ENCODE measurements at places on chromosomes 16 and 17. TPM values are rescaled to one million over a fixed set of nuclear protein-coding genes. Genes with fewer than 3 reads are reported as not detected.

DNA sequence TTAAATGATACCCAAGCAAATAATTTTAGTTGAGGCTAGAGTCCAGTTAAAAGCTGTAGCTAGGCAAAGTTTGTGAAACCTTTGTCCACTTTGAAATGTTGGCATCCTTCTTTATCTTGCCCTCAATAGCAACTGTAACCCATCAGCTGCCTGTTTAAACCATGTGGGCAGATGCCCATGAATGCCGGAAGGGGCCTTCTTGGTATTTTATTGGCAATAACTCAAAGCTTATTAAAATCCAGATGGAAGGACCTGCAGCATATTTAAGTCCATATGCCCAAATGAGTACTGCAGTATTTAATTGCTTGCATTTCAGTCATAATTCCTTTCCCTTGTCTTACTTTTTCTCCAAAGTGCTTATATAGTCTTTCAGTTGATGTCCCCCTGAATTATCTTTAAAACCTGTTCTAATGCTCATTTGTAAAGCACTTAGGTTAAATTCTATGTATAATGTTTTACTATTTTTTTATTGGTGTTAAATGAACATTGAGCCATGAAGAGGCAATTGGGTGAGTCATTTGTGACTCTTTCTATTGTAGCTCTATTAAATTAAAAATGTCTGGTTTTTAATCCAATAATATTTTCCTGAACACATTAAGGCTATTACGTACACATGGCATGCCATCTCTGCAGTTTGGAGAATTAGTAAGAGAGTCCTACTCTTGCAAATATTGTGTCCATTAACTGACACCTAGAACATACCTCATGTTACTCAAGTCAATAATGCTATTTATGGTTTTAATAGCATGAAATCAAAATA lies 225.3 kb downstream of the KCNJ2 start:
- H3K4me1 ChIP-seq = no peaks in the 10 kb centered on the region
- H3K4me3 ChIP-seq = no peak overlapping the region
- H3K27me3 ChIP-seq = no peaks in the 10 kb centered on the region
- no peaks in the 10 kb centered on the region for H3K36me3 ChIP-seq
- no peak overlapping the region for H3K27ac ChIP-seq
- DNase-seq = no peak

GRCh38 chr17:81522491-81523401 lies 5.4 kb upstream of the FSCN2 start:
- no peak overlapping the region for H3K4me3 ChIP-seq
- H3K36me3 ChIP-seq = no peaks in the 10 kb centered on the region
- H3K27ac ChIP-seq = no peak overlapping the region
- no peaks in the 10 kb centered on the region for H3K4me1 ChIP-seq

GRCh38 chr17:21280081-21280518 lies 4.4 kb upstream of the MAP2K3 start:
- H3K4me3 ChIP-seq = no peak overlapping the region
- H3K27me3 ChIP-seq = no peaks in the 10 kb centered on the region
- no peak overlapping the region for H3K27ac ChIP-seq
- H3K4me1 ChIP-seq = peaks cover 4% of the 10 kb centered on the region

GRCh38 chr16:46830417-46830901 lies 521 bp downstream of the C16orf87 start:
- H3K36me3 ChIP-seq = no peaks in the 10 kb centered on the region
- peak; percentile 85 for DNase-seq
- no peaks in the 10 kb centered on the region for H3K4me1 ChIP-seq
- H3K4me3 ChIP-seq = peak overlapping the region; percentile 55

DNA sequence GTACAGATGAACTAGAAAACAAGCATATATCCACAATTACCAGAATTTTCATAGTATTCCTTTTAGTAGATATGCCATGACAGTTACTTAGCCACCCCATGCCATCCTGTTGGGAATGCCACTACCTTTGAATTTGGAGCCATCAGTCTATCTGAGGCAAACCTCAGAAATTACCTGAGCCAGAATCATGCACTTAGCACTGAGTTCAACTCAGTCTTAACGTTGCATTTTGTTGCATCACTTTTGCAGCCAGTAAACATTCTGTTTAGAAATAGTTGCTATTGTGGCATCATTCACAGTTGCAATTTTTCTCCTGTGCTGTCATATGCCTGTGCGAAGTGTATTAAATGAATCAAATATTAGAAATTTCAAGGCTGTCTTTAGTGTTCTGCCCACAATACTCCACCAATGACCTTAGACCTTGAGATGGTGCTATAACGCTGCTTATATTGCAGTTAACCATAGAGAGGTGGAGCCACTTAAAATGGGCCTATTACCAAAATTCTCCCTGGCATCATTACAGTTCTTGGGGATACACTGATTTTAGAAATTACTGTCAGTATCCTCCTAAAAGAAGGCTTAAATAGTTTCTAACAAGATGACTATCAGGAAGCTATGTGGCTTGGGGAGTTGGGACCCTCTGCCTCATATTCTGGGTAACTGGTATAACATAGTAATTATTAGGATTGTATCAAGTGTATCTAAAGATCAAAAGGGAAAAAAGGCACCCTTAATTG lies 11.1 kb downstream of the PTRH2 start:
- DNase-seq = no peak
- H3K4me3 ChIP-seq = no peak overlapping the region
- H3K27ac ChIP-seq = no peak overlapping the region
- peaks cover 8% of the 10 kb centered on the region for H3K36me3 ChIP-seq
- no peaks in the 10 kb centered on the region for H3K27me3 ChIP-seq
- no peaks in the 10 kb centered on the region for H3K4me1 ChIP-seq

DNA sequence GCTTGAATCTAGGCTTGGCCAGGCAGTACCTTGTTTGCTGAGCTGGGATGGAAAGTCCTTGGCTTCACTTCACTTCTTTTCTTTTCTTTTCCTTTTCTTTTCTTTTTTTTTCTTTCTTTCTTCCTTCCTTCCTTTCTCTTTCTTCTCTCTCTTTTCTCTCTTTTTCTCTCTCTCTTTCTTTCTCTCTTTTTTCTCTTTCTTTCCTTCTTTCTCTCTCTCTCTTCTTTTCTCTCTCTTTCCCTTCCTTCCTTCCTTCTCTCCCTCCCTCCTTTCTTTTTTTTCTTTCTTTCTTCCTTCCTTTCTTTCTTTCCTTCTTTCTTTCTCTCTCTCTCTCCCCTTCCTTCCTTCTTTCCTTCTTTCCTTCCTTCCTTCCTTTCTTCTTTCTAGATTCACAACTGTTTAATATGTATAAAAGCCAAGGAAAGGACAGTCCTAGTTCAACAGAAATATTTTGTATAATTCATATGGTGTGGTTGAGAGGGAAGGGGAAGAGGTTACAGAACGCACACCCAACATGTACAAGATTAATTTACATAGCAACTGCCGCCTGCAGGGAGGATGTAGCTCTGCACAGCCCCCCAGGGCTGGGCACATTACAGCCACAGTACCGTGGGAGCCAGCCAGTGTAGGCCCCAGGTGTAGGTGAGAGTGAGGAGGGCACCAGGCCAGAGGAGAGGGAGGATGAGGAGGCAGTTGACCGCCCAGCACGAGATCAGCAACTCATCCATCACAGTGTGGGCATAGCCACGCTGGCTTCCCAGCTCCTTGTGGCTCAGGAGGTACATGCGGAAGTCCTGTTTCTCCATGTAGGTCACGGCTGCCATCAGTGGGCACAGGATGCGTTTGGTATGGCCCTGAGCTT lies 9.7 kb upstream of the ITGB3 start:
- DNase-seq = no peak
- no peaks in the 10 kb centered on the region for H3K27me3 ChIP-seq
- peaks cover 3% of the 10 kb centered on the region for H3K4me1 ChIP-seq
- H3K36me3 ChIP-seq = no peaks in the 10 kb centered on the region

DNA sequence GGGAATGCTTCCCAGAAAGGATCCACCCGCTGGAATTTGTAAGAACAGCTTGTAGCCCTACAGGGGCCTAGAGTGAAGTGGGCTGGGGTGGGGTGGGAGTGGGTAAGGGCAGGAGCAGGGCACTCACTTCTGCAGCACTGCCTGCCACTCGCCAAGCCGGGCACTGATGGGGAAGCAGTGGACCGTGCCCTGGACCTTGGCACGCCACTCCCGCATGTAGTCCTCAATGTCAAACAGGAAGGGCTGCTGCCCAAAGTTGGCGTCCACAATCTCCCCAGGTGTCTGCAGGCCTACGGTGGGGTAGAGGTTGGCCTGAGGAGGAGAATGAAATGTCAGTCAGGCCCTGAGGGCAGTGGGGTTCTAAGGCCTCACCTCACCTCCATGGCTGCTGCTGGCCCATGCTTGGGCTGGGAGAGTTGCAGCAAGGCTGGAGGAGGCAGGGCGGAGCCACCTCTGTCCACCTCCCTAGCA lies 15.7 kb upstream of the GFOD2 start:
- H3K4me1 ChIP-seq = no peaks in the 10 kb centered on the region
- no peak overlapping the region for H3K27ac ChIP-seq
- no peak overlapping the region for H3K4me3 ChIP-seq
- H3K27me3 ChIP-seq = no peaks in the 10 kb centered on the region

GRCh38 chr16:68083239-68083781 lies 1.9 kb upstream of the NFATC3 start:
- no peaks in the 10 kb centered on the region for H3K36me3 ChIP-seq
- no peak overlapping the region for H3K4me3 ChIP-seq
- H3K27ac ChIP-seq = peak overlapping the region; percentile 93
- no peaks in the 10 kb centered on the region for H3K27me3 ChIP-seq
- no peaks in the 10 kb centered on the region for H3K4me1 ChIP-seq
- DNase-seq = no peak

- H3K36me3 ChIP-seq = no peaks in the 10 kb centered on the region
- H3K27ac ChIP-seq = peak overlapping the region; percentile 95
- DNase-seq = peak; percentile 70
- H3K27me3 ChIP-seq = no peaks in the 10 kb centered on the region
- no peaks in the 10 kb centered on the region for H3K4me1 ChIP-seq
Observed at GRCh38 chr17:62626719-62627218, 701 bp upstream of the MRC2 start.

DNA sequence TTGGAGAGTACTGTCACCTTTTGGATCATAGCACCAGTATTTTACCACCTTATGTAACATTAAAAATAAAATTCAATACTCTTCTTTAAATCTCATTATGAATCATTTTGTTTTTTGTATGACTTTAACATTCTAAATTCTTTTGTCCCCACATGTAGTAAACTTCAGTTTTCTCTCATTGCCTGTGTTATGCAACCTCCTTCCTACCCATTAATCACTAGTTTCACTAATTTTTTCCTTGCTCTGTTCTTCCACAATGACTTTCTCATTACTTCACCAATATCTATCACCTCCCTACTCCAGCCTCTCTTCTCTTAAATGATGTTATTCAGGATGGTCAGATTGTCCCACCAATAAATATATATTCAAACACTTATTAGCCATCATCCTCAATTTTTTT lies 68.7 kb downstream of the TTC19 start:
- no peaks in the 10 kb centered on the region for H3K4me1 ChIP-seq
- DNase-seq = no peak
- H3K27ac ChIP-seq = no peak overlapping the region
- H3K27me3 ChIP-seq = no peaks in the 10 kb centered on the region
- no peak overlapping the region for H3K4me3 ChIP-seq

- H3K4me1 ChIP-seq = no peaks in the 10 kb centered on the region
- no peaks in the 10 kb centered on the region for H3K27me3 ChIP-seq
- H3K27ac ChIP-seq = no peak overlapping the region
- DNase-seq = peak; percentile 14
- H3K36me3 ChIP-seq = no peaks in the 10 kb centered on the region
Observed at GRCh38 chr17:290626-291025, 62.0 kb downstream of the RPH3AL start.

DNA sequence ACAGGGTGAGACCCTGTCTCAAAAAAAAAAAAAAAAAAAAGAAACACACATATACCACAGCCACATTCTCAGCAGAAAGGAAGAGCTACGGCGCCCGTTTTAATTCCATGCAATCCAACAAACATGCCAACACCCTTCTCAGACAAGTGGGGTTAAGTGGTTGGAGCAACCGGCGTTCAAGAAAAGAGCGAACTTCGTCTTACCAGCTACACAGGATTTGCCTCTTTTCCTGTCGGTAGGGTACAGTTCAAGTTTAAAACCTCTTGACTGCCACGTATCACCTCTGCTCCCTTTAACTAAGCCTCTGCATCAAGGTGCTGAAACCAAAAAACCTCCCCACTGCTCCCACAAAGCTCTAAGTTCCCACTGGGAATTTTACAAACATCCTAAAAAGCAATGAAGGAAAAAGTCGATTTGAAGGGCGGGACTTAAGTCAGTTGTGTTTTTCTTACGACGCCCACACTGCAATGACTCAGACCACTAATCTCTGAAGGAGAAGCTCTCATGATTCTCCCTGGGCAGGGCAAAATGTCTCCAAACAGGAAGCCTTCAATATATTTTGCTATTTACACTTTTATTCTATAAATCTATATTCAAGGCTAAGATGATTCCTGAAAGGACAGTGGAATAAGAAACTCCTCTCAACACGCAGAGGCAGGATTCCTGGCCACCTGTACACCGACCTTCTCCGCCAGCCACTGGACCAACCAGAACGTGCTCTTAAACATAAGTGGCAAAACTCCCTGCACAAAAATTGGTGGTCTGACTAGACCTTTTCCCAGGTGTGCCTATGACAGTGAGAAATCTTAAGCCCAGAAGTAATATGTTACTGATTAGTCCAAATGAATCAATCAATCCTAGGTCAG lies 18.8 kb downstream of the SRP68 start:
- no peaks in the 10 kb centered on the region for H3K4me1 ChIP-seq
- no peak for DNase-seq
- no peak overlapping the region for H3K27ac ChIP-seq
- no peaks in the 10 kb centered on the region for H3K27me3 ChIP-seq

DNA sequence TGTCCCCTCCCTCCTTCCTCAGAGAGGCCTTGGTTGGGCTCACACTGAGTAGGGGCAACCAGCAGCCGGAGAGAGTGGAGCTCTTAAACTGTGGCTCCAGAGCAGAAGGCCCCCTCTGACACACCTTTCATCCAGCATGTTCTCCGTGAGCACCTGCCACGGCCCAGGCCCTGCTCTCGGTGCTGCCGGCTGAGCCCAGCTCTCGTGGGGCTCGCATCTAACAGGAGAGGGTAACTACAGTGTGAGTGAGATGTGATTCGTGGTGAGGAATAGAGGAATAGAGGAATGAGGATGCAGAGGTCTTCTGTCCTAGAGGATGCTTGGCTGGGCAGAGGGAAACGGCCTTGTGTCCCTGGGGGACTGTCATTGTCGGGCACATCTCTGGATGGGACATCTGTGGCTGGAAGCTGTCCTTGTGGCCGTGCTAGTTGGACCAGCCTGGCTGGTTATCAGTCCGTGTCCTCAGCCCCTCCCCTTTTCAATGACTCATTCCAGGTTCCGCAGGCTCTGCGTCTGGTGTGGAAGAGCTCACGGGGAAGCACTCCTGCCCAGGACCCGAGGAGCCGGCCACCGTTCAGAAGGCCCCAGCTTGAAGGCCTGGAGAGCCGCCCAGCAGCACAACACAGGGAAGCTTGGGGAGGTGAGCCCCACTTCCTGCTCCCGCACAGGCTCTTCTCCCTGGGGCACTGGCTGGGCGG lies 11.9 kb upstream of the DNASE1 start:
- no peaks in the 10 kb centered on the region for H3K27me3 ChIP-seq
- H3K4me1 ChIP-seq = no peaks in the 10 kb centered on the region
- no peaks in the 10 kb centered on the region for H3K36me3 ChIP-seq
- H3K27ac ChIP-seq = no peak overlapping the region
- no peak overlapping the region for H3K4me3 ChIP-seq

GRCh38 chr16:31134625-31135534 lies 647 bp downstream of the PRSS8 start:
- H3K4me3 ChIP-seq = no peak overlapping the region
- no peaks in the 10 kb centered on the region for H3K4me1 ChIP-seq
- peaks cover 5% of the 10 kb centered on the region for H3K36me3 ChIP-seq
- H3K27me3 ChIP-seq = no peaks in the 10 kb centered on the region
- DNase-seq = no peak

The OMG gene
- total RNA-seq = not detected

The TNFSF13 gene
- 28.6 TPM for total RNA-seq

The PRSS21 gene
- total RNA-seq = not detected

The CCDC182 gene
- not detected for total RNA-seq

The SRL gene
- 3.2 TPM for total RNA-seq
